Foreskin melanocyte (primary cell): ENCODE measurements at places on chromosomes 11 and 22.

DNA sequence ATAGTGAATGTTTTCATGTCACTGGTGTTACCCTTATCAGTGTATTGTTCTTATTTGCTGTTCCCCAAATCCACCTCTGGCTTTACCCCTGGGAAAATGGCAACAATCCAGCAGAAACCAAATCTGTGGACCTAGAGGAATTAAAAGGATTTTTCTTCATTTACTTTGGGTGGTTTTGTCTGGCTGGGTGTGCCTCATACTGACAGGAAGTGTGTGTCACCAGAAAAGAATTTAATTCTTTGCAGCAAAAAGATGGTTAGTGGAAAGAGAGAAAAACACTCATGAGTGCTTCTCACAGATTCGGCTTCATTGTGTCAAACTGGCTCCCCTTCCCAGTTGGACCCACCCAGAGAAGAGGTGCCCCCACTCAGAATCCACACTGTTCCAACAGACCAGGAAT is 38.9 kb downstream of the FZD4 start:
- peak; percentile 57 for DNase-seq

DNA sequence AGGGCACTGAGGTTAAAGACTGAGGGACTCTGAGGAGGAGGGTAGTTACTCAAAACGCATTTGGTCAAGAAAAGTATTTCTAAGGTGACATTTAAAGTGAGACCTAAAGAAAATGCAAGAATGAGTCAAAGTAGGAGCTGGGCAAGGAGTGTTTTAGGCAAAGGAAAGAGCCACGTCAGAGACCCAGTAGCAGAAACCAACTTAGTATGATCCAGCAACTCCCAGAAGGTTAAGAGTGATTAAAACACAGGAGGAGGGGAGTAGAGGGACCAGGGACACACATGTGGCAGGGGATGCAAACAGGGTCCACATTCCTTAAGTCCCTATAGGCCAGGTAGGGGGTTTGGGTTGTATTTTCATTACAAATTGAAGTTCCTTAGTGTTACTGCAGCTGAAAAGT is 24.3 kb upstream of the CCDC34 start:
- DNase-seq: no peak

GRCh38 chr11:126293726-126294125 is 10.1 kb upstream of the DCPS start:
- no peak for DNase-seq

GRCh38 chr11:34449013-34449412 is 10.3 kb downstream of the CAT start:
- DNase-seq: peak; percentile 53

- DNase-seq: no peak
These were observed 14.2 kb upstream of the OMP start for GRCh38 chr11:77088236-77089003.

DNA sequence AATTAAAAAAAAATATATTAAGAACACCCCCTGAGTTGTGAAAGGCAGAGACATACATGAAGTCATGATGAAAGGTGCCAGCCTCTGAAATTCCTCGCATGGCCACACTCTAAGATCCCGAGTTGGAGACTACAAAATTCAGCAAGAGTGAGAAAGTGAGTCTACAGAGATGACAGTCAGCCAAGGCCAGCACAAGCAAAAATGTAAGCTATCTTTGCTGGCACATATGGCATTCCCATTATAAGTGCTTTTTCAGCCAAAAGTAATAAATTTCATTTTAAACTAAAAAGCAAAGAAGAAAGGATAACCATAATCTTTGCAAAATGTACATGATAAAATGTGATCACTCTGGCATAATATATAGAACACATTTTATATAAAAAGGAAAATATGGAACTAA is 40.6 kb downstream of the FANCF start:
- no peak for DNase-seq

DNA sequence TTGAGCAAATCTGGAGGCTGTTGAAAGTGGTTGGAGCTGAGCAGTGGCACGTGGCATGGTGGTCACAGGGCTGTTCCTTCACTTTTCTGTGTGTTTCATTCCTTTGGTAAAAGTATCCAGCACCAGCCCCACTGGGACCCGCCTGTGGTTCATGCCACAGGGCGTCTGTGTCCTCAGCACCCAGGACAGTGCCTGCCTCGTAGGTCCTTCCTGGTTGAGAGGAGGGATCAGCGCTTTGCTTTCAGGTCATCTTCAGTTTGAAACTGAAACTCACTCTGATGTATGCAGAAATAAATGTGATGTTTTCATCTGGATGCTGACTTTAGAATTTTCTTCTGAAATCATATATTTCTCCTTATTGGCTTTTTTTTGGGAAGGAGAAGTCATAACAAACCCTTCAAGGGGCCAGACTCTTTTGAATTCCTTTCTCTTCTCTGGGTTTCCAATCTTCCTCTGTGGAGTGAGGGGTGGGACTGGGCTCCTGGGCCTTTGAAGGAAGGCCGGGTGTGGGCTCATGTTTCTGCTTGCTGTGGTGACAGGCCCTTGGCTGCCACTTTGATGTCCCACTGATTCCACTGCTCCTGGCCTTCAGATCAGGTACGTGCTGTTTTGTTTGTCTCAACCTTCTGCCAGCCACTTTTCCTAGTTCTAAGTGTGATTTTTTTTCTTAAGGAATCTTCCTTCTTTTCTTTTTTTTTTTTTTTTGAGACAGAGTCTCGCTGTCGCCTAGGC is 26.2 kb downstream of the TBC1D22A start:
- DNase-seq: no peak

DNA sequence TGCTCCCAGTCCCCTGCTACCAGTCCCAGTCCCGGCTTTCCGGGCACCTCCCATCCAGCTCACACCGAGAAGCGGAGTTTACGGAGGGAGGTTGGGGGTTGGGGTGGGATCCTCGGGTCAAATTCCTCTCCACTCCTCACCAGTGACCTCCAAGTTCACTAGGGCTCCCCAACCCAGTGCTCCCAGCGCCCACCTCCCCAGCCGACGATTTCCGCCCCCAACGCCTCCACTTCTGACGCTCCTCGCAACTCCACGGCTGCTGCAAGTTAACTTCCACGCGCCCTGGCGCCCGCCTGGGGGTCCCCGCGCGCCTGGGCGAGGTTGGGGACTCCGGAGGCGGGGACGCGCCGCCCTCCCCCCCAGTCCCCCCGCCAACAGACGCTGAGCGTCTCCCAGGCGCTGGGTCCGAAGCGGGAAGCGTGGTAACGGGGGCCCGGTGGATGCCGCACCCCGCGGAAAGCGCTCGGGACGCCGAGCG is 526 bp downstream of the TPST2 start:
- no peak for DNase-seq

GRCh38 chr11:27205779-27206570 is 157.0 kb downstream of the CCDC34 start:
- no peak for DNase-seq

GRCh38 chr11:12897390-12897789 is 111.7 kb upstream of the RASSF10 start:
- DNase-seq: no peak

DNA sequence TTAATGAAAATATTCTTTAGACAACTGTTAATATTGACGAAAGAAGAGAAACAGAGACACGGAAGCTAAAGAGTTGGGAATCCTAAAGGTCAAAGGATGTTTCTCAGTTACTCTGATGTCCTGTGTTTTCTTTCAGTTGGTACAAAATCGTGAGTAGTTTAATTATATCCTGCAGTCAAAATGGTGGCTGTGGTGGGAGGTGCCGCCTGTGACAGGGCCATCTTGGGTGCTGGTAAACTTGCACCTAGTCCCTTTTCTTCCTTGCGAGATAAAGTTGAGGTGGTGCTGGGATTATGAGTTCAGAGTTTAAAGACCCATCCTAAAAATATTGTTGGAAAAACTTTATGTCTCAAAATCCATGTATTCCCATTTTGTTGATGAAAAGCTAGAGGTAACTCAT is 2.2 kb downstream of the CECR2 start:
- DNase-seq: no peak

GRCh38 chr11:61359516-61359915 is 2.2 kb downstream of the CYB561A3 start:
- no peak for DNase-seq

- DNase-seq: no peak
These were observed 34.8 kb downstream of the MB start for GRCh38 chr22:35582218-35582860.

- peak; percentile 59 for DNase-seq
These were observed 857.0 kb downstream of the KCNA4 start for GRCh38 chr11:29159552-29160465.

DNA sequence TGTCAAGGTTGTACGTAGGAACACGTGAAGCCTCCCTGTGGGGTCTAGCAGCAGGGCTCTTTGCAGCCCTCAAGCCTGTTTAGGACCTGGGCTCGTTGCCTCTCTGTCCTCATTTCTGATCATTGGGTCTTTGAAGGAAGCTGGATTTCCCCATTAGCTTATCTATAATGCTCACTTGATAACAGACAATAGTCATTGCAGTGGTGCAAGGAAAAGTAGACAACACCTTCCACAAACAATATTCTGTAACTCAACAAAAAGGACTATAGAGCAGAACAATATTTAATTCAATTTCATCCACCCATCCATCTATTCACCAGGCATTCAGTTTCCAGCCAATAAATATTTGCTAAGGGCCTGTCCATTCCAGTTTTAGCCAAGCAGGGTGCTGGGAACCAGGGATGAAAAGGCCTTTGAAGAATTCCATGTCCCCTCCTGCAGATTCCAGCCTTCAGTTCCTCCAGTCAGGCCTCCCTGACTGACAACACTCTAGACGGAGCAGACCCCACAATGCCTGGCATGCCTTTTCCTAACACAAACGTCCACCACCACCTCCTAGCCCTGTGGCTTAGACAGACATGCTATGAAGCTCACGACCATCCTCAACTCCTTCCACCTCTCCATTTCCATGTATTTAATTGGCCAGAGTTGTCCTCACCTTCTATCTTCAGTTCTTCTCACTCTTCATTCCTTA is 12.7 kb upstream of the POLD3 start:
- DNase-seq: no peak

DNA sequence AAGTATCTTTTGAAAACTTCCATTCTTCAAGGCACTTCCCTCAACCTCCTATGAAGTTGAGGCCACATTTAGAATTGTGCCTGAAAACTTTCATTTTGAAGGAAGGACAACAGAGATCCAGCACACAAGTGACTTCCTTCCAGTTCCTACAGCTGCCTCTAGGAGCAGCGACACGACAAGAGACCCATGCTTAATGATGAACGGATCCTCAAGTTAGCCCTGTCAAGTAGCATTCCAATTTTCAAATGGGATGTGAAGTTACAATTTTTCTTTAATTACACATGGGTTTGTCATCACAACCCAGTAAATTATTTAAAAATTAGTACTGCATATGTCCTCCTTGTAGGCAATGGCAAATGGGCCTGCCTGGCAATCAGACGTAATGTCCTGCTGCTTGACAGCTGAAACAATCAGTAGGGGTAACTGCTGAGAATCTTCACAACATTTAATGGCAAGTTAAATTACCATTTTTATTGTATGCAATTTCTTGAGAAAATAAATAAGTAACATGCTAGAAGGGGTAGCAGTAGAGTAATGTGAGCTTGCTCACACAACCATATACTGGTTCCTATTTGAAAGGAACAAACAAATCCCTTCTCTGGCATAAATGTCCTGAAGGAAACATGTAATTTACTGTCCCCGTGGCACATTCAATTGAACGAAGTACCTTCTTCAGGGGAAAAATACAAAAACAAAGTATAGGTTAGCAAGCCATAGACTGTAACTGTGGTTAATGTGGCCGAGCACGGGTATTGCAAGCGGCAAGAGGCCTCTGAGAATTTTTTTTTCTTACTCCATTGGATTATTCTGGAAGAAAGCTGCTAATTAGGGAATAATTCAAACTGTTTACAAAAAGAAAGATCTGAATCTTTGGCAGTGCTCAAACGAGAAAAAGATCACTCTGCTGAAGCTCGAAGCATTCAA is 288.3 kb downstream of the CADM1 start:
- DNase-seq: no peak

DNA sequence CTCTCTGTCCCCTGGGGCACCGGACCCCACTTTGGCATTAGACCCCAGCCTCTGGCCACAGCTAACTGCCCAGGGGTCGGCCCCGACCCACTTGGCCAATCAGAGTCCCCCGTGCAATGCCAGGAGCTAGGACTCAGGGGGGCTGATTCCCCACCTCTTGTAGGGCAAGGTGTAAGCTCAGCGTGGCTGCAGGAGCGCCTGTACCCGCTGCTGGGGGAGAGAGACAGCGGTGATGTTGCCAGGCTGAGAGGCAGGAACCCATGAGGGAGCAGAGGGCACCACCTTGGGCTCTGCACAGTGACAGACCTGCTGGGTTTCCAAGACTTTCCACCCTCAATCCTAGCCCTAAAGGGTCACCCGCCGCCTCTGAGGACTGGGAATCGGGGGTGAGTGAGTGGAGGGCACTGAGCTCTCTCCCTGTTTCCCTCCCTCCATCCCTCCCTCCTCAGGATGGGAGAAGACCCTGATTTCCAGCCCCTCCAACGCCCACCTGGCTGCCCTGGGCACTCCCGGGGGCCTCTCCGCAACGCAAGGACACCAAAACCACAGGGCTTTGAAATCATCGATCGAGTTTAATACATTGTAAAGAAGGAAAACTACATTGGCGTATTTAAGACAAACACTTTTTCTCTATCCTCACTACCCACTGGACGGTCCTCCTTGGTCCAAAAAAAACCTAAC is 128.4 kb downstream of the ARHGAP8 start:
- DNase-seq: no peak

DNA sequence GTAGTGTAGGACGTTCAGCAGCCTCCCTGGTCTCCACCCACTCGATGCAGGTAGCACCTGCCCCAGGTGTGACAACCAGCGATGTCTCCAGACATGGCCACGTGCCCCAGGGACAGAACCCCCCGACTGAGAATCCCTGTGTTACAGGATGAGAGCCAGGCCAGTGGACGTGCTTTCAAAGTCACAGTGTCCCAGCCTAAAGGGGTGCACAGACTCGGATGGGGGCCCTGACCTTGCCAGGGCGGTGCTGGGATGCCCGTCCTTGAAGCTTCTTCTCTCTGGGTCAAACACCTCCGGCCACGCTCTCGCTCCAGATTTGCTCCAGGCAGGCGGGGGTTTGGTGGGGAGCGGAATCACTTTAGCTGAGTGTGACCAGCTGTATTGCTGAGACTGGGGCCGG is 23.3 kb upstream of the GAL start:
- DNase-seq: no peak

- DNase-seq: no peak
These were observed 2.0 kb upstream of the PACSIN3 start for GRCh38 chr11:47188259-47188658.

GRCh38 chr11:44333271-44334218 is 23.6 kb upstream of the ALX4 start:
- no peak for DNase-seq

- DNase-seq: no peak
These were observed 450.0 kb upstream of the CCDC179 start for GRCh38 chr11:23310276-23310675.
